ENCODE measurements at places on chromosomes 1 and 21.

DNA sequence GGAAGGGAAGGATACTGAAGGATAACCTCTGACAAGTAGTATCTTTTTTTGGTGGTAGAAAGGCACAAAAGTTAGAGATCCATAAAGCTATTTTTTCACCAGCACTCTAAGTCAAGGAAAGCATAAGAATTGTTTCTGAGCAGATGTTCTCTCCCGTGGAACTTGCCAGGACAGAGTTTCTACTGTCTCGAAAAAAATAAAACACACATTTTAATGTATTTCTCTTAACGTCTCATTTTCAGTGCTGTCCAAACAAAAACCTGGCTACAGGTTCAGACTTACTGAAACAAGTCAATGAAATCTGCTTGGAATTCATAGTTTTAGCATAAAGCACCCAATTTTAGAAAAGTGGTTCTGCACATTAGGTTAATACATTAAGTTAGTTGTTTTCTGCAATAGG is 338.3 kb downstream of the LTN1 start:
- DNase-seq: no peak

DNA sequence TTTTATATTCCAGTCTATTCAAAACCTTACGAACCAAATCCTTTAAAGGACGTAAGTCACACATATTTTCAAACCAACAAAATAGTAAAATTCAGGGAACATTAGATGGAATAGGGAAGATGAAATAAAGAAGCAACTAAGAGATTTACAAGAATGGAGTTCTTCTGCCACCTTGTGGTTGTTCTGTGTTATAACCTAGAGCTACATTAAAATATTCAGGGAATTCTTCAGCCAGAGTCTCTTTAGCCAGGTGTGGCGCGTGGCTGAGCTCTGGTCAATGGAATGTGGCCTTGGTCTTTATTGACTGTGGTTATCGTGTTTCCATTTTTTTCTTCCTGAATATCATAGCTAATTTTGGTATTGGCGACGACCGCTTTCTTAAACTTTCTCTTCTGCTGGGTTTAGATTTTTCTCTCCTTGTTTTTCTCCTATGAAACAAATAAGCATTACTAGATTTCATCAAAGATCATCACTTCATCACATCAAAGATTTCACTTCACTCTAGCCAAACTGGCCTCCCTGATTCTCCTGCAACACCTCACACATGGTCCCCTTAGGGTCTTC is 221.3 kb downstream of the MRPL39 start:
- no peak for DNase-seq

DNA sequence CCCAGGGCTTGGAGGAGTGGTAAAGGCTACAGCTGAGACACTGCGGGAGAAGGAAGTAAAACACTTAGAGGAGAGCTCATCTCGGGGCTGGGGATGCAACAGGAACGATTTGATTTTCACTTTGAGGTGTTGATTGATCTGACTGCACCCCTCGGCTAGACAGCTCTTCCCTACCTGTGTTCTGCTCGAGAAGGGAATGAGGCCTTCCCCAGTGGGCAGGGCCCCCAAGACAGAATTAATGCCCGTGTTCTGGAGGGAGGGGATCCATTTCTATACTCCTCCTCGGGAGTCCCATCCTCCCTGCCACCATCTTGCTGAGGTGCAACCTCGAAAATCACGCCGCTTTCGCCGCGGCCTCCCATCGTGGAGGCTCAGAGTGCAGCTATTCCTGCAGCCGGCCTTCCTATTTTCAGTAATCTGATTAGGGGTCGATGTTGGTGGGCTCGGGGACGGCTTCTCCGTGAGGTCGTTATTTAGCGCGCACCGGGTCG is 2.4 kb downstream of the ATP2B4 start:
- no peak for DNase-seq

DNA sequence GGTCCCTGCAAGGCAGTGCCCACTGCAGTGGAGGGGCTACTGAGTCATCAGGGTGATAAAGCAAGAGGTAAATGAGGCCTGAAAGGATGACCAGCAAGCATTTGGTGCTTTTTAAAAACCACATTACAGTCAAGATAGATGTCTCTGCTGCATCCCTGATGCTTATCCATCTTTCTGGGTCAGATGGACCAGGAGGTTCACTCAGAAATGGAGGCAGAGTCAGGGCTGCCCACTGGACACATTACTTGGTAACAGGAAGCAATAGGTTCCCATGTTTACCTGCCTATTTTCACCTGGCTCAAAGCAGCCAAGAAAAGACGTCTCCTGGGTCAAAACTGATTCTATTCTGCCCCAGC is 3.6 kb downstream of the SPATA46 start:
- peak; percentile 49 for DNase-seq

GRCh38 chr1:155004352-155005075 is 1.9 kb downstream of the ZBTB7B start:
- DNase-seq: no peak

- no peak for DNase-seq
These were observed 25.5 kb downstream of the UCK2 start for GRCh38 chr1:165852871-165853270.

- DNase-seq: no peak
These were observed 16.7 kb upstream of the SERBP1 start for GRCh38 chr1:67446893-67447292.

DNA sequence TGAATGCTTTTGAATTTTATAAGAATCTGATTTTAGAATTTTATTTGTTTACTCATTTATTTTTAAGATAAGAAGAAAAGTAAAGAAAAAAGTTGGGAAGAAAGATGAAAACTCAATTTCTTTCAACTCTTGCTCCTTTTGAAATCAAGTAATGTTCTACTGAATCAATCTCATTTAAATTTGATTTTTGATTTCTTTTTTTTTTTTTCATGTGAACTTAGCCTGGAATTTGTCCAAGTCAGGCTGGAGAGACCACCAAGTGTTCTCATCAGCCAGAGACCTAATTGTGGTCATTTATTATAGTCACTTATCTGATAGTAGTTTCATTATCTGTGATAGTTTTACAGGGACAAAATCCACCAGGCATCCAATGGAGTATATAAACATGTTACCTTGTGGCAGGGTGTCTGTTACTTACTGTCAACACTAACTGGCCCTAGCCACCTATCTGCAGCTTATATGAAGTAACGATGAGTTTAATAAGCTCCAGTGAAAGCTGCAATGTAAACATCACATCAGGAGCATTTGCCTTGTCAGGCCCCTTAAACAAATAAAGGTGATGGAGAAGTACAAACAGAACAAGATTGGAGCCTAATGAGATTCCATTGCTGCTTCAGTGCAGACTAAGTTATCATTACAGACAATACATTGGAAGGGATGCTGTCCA is 39.2 kb downstream of the HLX start:
- DNase-seq: no peak

DNA sequence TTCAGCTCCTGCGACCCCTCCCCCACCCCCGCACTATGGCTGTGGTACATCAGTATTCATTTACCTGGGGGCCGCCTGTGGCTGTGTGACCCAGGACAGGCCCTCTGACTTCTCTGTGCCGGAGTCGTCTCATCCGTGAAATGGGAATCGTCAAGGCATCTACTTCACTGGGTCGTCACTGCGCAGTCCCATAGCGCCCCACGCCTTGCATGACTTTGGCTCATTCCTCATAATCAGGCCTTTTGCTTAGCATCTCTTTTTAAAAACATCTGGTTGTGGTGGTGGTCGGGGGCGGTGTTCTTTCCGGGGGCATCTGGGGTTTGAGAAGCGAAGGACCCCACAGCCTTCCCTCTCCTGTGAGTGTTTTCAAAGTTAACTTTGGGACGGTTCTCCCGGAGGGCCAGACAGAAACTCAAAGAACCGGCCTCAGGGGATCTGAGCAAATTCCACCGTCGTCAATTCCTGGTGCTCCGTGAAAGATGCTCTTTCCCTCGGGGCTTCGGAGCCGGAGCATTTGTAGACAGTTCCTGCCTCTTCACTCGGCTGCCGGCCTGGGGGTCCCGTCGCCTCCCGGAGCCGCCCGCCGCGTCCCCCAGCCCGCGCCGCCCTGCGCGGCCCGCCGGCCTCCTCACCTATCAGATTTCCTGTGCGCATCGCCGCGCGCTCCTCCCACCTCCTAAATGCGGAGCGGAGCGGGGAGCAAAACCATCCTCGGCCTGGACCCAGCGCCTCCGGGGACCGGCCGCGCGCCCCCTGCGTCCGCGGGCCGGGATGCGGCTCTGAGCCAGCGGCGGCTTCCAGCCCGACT is at the start of gene B3GALT5:
Gene B3GALT5, plus strand, starts transcription at position 708 of the 808 bp plus-strand sequence. CDS start 47,620 bp downstream, outside the sequence.
- no peak for DNase-seq

DNA sequence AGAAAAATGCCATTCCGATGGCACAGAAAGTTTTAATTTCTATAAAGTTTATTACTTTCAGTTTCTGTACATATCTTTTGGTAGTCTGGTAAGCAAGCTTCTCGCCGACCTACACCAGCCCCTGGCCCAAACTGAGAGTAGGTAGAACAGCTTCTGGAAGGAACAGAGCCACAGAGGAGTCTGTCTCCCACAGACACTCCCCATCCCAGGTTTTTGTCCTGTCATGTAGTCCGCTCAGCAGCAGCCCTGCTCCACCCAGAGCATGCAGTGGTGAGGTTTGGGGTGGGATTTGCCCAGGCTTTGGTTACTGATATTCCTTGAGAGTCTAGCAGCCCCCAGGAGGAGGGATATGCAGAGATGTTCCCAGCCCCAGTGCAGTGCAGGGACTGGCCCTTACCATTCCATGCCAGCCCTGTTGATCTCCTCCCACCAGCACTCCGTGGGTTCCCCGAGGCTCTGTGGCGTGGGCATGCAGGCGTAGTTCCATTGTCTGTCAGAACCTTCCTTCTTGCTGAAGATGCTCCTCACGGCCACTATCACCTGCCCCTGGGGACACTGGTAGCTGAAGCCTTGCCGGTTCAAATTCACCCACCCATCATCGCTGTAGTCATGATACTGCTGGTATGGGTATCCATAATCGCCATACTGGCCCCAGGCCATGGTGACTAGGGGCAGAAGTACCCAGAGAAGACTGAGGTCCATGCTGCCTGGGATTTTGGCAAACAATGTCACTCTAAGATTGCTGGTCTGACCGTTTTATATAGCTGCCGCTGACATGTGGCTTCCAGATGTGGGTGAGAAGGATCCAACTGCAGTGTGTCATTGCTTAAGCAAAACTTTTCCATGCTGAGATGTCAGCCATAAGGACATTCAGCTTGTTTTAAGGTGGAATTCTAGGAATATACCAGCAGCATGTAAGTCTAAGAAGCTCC is at the start of gene DPT:
Gene DPT, minus strand, starts transcription at position 734 of the 932 bp plus-strand sequence. Its CDS starts 32 bp downstream, at position 702.
- peak; percentile 67 for DNase-seq

DNA sequence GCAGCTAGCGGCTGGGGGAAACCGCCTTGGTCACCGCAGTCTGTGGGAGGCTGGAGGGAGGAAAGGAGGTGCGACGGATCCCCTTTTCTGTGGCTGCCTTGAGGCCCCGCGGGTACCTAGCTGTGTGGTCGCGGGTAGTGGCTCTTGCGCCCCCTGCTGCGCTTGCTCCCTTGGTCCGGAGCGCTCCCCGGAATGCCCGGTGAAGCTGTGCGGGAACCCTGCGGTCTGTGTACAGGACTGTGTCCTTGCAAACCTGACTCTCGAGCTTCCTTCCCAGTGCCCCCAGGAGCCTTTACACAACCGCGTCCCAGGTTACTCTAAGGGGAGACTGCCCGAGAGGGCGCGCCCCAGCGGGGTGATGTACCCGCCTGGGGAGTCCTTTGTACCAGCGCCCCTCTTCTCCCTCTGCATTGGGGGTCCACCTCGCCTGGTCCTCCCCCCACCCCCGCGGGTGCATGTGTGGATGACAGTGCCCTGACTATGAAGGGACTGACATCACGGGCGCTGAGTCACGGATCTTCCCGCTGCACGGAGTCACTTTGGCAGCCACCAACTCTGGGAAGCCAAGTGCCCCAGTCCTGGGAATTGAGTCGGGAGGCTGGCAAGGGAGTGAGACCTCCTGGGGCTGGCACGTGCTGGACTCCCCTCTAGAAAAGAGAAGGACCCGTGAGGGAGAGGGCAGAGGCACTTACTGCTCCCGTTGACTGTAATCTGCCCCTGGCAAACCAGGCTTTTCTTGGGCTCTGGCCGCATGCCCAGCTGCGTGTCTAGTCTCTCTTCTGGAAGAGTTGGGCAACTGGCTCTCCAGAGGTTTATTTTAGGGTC is 816 bp downstream of the IL6R start:
- DNase-seq: peak; percentile 85

DNA sequence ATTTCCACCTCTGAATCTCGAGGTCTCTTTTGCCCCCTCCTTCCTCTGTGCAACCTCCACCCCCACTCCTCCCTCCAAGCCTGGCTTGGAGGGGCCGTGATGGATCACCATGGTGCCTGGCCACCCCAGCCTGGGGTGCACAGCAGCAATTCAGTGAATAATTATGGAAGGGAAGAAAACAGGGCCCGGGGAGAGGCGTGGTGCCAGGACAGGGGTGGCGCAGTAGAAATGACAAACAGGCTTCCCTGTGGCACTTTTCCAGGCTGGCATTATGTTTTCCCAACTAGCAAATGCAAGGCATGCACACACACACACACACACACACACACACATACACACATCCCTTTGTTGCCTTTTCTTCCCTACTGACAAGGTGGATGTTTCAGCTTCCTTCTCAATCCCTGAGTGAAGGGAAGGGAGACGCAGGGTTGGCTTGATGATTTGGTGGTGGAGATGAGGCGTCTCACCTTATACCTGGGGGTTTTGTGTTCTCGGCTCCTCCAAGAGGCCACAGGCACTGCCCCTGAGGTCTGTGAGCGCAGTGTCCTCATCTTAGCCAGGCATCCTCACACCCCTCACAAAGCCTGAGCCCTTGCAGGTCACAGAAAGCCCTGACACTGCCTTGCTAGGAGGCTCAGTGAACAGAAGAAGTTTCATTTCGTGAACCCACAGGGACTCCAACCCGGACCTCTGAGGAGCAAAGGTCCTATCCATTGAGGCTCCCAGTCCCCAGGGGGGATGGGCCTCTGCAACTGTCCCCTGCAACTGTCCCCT is 215.8 kb downstream of the MATN1 start:
- DNase-seq: peak; percentile 67

- DNase-seq: no peak
These were observed 323.0 kb downstream of the PLPP3 start for GRCh38 chr1:56256153-56257000.

DNA sequence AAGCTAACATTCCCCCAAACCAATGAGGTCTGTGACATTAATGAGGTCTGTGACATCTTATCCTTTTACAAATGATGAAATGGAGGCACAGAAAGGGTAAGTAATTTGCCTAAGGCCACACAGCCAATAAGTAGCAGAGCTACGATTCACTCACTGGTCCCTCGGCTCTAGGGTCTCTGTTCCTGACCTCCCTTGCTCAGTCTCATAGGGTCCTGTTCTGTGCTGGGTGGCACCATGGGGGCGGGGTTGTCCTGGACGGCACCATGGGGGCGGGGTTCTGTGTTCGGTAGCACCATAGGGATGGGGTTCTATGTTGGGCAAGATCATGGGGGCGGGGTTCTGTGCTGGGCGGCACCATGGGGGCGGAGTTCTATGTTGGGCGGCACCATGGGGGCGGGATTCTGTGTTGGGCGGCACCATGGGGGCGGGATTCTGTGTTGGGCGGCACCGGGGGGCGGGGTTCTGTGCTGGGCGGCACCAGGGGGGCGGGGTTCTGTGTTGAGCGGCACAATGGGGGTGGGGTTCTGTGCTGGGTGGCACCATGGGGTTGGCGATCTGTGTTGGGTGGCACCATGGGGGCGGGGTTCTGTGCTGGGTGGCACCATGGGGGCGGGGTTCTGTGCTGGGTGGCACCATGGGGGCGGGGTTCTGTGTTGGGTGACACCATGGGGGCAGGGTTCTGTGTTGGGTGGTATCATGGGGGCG is 55.6 kb downstream of the CLSTN1 start:
- no peak for DNase-seq
